HTR-8/SVneo (cell line): ENCODE measurements at places on chromosomes 4 and X.

DNA sequence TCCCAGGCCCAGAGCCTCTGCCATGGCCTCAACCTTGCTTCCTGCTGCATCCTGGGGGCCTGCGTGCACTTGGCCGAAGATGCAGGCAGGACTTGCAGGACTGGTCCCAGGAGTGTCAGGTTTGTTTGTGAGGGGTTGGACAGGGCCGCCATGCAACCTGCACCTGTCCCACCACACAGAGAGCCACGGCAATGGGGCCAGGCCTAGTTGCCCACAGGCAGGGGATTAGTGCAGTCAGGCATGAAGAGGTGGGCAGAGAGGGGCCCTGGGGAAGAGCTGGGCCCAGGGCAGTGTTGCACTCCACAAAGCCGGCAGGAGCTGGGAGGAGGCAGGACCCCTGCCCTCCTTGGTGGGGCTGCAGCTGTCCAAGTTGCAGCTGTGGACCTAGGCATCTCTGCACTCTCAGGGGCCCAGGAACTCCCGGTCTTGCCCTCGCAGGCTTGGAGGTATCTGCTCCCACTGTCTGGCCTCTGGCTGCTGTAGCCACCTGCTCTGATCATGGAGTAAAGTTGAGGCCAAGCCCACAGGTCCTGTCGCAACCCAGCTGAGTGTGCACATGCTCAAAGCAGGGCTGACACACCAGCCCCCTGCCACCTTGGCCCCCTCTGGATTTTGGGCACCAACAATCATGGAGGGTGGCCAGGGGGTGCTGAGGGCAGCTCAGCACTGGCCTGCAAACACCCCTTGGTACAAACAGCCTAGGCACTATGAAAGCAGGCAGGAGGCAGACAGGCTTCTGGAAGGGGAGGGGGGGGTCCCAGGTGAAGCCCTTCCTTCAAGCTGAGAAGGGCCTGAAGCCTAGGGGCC lies 190.4 kb upstream of the PCDH10 start:
- DNase-seq = no peak

DNA sequence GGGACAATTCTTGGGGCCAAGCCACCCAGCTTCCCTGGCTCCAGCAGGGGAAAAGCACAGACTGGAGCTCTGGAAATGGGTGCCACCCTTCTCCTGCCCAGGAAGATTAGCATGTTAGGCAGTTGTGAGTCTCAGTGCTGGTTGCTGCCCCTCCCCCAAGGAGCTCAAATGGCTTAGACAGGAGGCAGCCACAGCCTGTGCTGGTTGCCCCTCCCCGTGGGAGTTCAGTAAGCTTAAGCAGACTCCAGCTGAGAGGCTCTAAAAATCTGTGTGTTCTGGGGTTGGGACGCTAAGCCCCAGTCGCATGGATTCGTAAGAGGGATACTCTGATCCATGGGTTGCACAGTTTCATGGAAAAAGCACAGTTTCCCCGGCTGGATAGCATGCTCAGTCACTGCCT lies 92.7 kb upstream of the NDST3 start:
- no peak for DNase-seq

DNA sequence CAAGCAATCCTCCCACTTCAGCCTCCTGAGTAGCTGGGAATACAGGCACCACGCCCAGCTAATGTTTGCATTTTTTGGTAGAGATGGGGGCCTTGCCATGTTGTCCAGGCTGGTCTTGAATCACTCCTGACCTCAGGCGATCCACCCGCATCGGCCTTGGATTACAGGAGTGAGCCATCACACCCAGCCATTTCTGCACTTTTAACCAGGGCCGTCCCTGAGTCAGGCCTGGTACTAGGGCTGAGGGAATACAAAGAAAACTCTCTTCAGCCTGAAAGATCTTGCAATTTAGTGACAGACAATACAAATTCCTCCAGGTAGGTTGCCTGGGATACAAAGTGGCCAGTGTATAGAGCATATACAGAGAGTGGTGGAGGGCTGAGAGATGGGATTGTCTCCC lies 65.8 kb downstream of the BCOR start:
- no peak for DNase-seq

- no peak for DNase-seq
Measured at GRCh38 chr4:52552778-52553177, 106.3 kb downstream of the USP46 start.

GRCh38 chr4:80140194-80140593 lies 57.1 kb upstream of the PRDM8 start:
- no peak for DNase-seq

GRCh38 chr4:6267573-6267972 lies 2.1 kb upstream of the WFS1 start:
- no peak for DNase-seq

- DNase-seq = no peak
Measured at GRCh38 chrX:33053001-33053400, 158.3 kb downstream of the DMD start.

DNA sequence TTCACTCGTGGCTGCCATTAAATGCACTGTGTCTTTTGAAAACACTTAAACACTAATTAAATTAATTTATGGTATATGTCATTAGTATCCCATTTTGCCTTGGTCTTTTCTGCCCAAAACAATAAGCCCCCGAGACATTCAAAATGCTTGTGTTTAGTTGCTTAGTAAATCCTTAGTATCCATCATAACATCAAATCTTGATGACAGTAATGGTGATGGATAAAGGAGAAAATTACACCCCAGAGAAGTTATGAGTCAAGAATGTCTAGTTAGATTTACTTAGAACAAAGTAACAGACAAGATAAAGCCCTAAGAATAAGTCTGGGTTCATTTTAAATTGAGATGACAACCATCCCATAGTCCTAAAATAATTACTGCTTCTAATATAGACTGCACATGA lies 21.3 kb downstream of the ANK2 start:
- no peak for DNase-seq

DNA sequence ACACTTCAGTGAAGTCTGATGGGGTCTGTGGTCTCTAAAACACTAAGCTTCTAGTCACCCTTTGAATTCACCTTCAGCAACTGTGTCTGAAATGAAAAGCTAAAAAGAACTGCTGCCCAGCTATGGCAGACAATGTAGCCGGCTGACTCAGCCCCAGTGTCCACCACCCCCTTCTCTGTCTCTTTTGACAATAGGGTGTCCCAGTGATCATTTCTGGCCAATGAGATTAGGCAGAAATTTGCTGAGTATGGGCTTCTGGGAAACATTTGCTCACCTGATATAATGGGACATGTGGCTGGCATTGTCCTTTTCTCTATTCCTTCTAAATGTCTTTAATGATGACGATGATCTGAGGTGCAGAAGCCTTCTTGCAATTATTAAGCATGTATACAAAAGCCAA lies 20.6 kb downstream of the IGFBP7 start:
- no peak for DNase-seq

- no peak for DNase-seq
Measured at GRCh38 chr4:9924750-9925149, 96.5 kb downstream of the SLC2A9 start.

DNA sequence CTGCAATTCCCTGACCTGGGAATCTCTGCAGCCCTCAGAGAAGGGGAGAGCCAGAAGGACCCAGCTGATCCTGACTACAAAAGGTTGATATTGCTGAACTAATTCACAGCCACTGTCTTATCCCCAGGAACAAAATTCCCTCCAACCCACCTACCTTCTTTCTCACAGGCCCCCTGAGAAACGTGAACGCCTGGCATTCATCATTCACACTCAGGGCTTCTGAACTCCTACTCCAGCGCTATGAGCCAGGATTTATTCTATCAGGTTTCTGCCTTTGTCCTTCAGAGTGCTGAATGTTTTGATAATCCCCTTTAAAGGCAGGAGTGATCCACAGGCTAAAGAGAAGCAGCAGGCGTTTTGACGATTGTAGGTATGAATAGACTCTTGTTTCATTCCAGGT lies 76.5 kb downstream of the KCNIP4 start:
- DNase-seq = no peak

DNA sequence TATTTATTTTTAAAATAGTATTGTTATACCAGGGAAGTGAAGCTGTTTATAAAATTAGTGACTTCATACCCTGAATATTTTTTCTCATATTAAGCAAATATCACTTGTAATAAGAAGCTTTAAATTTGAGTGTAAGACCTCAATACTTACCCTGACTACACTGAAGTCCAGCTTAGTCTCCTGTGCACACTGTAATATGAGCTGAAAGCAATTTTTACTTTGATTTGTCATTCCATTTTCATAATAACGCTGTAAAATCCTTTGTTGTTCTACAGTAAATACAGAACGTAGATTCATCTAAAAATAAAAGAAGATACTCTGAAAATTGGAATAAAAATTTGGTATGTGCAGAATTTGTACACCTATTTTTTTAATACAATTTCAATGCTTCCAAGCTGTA lies 27.2 kb downstream of the HDX start:
- no peak for DNase-seq

GRCh38 chr4:37517326-37517725 lies 168.8 kb downstream of the RELL1 start:
- no peak for DNase-seq

- DNase-seq = no peak
Measured at GRCh38 chrX:150449313-150449712, 86.2 kb downstream of the MAMLD1 start.

DNA sequence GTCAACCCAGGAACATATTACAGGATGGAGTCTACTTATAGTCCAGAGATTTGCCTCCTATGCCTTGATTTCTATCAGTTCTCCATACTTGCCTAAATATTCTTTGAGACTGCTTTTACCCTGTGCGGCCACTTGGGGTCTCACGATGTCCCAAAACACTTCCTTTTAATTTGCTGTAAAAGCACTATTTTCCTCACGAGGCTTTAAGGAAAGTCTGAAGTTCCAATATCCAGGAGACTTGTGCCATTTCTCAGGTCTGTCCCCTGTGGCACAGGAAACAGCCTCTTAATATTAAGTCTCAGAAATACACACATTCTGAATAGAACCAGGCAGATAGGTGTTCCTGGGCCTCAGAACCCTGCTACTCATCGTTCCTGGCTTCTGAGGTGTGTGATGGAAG lies 142.9 kb downstream of the TMEM164 start:
- DNase-seq = no peak

- DNase-seq = no peak
Measured at GRCh38 chrX:20500949-20501348, 234.2 kb upstream of the RPS6KA3 start.

DNA sequence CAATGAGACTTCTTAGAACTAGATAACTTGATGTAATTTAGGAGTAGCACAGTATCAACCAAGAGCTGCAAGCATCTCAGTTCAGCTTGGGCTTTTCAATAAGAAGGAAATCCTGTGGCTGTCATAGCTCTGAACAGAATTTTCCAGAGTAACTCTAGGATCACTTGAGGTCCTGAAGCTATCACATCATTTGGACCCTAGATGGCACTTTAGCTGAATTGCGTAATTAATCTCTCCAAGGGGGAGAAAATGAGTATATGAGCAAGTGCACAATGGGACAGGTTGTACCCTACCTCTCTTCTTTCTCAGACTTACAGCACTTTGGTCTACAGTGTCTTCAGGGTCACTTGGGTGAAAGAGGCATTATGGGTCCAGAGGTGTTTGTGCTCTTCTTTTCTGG lies 45.2 kb downstream of the SLC4A4 start:
- no peak for DNase-seq

DNA sequence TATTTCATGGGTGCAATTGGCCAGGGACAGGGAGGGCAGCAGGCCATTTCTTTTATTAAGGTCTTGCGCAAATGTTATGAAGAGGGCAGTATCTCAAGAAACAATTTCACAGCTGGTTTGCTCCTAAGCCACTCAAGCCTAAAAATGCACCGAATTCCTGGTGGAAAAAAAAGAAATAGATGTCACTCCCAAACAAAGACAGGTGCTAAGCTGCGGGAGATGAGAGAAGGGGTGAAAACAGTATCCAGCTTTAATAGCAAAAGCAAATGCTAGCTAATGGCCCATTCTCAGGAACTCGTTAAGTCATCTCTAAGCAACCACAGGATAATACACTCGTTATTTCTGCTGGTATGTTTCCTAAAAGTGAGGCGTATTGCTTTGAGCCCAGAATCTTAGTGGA lies 116.4 kb downstream of the ARX start:
- no peak for DNase-seq

DNA sequence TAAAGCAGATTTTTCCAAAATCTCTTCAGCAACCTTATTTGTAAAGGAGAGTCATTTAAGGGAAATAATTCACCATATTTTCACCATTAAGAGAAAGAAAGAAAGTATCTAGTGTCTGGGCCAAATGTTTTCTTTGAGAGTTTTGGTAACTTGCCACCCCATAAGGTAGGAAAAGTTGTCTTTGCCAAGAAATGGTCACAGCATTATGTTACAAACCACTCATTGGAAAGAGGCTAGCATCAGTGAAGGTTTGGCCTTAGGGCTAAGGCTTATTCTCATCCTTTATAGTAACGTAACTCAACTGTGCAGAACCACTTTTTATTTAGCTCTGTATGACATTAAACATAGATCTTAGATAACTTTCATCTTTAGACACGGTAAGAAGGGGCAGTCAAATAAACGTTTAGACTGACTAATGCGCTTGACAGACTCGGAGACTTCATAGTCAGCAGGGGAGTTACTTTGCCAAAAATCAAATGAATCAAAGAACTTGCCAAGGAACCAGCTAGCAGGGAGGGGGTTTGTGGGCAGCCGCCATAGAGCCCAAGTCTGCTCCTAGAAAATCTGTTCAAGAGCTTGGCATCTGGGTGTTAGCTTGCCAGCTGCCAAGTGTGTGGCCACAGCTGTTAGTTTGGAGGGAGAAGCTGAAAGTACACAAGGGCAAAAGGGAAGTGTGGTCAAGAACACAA lies 182.8 kb upstream of the GRID2 start:
- DNase-seq = no peak

- no peak for DNase-seq
Measured at GRCh38 chrX:41868392-41868977, 54.9 kb downstream of the CASK start.

GRCh38 chr4:153034681-153035080 lies 98.6 kb downstream of the FHDC1 start:
- no peak for DNase-seq

DNA sequence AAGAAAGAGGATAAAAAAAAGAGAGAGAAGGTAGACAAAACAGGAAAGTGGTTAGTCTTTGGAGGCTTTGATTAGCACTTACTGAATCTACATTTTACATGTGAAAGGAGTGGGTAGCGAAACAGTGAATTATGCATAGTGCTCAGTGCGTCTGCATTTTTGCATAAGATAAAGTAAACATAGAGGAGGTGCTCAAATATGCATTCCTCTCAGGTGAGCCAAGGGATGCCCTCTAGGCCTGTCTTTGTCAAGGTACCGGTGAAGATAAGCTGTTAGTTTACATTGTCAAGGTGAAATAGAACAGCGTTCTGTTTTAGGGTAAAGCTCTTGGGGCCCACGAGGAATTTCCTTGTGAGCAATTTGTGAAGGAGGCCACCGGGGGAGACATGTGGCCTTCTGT lies 260.6 kb downstream of the TRIML1 start:
- no peak for DNase-seq

DNA sequence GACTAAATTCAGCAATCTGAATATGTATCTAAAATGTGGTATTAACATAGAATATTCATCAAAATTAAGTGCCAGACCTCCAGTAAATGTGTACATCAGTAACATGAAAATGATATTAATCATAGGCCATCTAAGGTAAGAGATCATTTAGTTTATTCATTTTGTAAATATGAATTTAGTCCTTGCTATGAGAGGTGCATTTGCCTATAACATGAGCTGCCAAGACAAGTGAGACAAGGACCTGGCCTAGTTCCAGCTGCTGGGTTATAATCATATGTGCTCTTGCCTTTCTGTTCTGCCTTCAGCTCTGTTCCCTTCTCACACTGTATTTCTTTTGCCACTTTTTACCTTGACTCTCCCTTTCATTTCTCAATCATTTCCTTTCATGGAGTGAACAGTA lies 160.0 kb downstream of the STIM2 start:
- no peak for DNase-seq

GRCh38 chrX:18927558-18927957 lies 56.4 kb downstream of the PHKA2 start:
- DNase-seq = no peak
